ENCODE measurements at places on chromosomes 1 and 21. TPM values are rescaled to one million over a fixed set of nuclear protein-coding genes. Genes with fewer than 3 reads are reported as not detected.
A peak's percentile ranks its signal among the peaks of the same experiment; 100 is the strongest.

- no peak for DNase-seq
Observed at GRCh38 chr1:77336729-77337128, 54.9 kb downstream of the AK5 start.

DNA sequence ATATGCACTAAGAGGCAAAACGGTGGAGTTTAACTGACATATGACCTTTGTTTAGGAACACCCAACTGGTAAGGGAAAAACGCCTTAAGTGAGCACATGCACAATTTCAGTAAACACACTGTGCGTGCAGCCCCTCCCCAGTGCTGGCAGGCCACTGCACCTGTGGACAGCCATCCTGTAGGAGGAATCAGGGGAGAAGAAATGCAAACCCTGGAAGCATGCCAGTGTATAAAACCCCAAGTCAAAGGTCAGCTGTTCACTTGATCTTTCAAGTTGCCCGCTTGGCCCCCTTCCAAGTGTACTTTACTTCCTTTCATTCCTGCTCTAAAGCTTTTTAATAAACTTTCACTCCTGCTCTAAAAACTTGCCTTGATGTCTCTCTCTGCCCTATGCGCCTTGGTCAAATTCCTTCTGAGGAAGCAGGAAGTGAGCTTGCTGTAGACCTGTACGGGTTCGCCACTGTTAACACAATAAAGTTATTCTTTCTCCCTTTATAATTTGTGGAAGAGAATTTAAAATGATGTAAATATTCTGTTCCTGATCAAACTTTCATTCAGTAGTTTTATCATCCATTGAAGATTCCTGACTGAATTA, 31.8 kb downstream of the USP25 start:
- DNase-seq: no peak

DNA sequence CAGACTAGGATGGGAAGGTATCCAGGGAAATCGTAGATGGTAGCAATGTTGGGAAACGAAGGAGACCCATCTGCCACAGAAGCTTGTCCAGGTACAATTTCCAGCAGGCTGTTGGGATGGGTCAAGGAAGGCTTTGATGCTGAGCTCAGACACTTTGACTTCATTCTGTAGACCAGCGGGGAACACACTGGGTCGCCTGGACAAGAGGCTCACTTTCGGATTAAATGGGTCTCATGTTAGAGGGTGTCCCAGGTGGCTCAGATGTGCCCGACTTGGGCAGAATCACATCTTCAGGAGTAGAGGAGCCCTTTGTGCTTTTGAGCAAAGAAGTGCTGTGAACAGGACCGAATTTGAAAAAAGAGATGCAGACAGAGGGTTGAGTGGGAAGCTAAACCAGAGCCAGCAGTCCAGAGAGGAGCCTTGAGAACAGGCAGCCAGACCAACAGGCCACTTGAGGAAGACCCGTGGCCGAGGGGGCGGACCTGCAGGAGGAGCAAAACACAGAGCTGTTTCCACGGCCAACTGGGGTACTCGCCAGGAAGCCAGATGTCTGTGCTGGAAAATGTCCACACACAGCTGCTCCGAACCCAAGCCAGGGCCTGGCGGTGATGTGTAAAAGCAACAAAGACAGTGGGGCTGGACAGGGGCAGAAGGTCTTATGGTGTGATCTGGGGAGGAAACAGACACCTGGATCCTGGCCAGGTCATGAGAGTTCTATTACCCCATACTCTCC, 146.9 kb downstream of the AJAP1 start:
- DNase-seq: peak; percentile 86

- DNase-seq: no peak
Observed at GRCh38 chr1:181931873-181932272, 129.6 kb downstream of the ZNF648 start.

- DNase-seq: no peak
Observed at GRCh38 chr21:22174746-22175145, 1176.5 kb downstream of the NCAM2 start.

DNA sequence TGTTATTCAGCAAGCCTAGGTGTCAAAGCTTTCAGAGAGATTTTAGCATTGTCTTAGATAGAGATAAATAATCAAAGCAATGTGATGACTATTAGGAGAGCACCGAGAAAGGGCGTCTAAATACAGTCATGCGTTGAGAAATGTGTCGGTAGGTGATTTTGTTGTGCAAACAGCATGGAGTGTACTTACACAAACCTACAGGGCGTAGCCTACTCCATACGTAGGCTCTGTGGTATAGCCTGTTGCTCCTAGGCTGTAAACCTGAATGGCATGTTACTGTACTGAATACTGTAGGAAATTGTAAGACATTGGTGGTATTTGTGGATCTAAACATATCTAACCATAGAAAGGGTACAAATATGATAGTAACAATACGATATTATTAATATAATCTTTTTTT, 31.8 kb downstream of the KIF1B start:
- no peak for DNase-seq

SLC2A1 gene
- 29.9 TPM for total RNA-seq
